Activated effector memory CD4-positive, alpha-beta T cell treated with anti-CD3 and anti-CD28 coated beads, Interleukin-2, amount 50 U/mL, for 16 hours (primary cell): ENCODE measurements at places on chromosomes 1 and 21.

DNA sequence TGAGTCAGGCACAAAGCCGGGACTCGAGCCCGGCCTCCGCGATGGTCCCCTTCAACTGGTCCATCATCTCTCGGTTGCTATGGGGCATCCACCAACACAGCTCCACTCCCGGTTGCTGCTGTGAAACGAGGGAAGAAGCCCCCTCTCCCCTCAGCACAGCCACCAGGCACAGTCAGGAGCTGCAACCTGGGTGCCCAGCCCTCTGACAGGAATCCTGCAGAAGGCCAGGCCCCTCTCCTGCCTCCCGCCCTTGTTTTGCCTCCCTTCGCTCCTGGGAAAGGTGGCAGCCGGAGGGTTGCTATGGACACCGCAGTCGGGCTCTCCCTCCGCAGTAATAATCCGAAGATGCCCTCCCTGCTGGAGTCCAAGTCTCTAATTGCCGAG lies 8.9 kb upstream of the KCNN3 start:
- peak; percentile 53 for DNase-seq

DNA sequence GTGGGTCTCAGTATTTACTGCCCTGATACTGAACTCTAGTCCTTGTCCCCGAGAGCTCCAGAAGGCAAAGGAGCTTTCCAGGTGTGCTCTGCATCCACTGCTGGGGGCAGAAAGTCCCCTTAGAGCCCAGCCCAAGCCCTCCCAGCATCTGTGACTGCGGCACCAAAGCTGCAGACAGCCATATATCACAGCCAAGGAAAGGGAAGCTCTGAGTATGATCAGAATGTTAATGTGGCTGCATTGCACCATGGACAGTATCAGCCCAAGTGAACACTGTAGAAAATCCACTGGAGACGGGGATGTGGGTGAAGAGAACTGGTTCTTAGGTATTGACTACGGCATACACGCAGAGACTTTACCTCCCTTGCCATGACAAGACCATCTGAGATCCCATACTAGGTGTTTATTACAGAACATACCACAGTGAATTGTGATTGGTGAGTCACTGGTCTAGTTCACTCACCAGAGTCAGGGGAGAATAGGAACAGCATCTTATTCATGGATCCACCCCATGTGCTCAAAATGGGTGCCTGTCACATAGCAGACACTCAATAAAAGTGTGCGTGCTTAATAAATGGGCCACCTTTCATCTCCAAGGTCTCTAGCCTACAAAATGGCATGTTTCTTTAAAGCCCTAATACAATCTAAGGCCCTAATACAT lies 170.3 kb downstream of the HHIPL2 start:
- no peak for DNase-seq

GRCh38 chr1:219660666-219661463 lies 48.0 kb upstream of the ZC3H11B start:
- DNase-seq = no peak

GRCh38 chr21:32806810-32807386 lies 35.3 kb upstream of the PAXBP1 start:
- no peak for DNase-seq

GRCh38 chr1:34270181-34270580 lies 93.5 kb downstream of the C1orf94 start:
- no peak for DNase-seq

GRCh38 chr1:234901491-234902049 lies 227.1 kb downstream of the TOMM20 start:
- DNase-seq = no peak
